GM23248 (cell line): ENCODE measurements at places on chromosomes 4 and X.

GRCh38 chrX:18624599-18624998 lies 47.3 kb downstream of the RS1 start:
- DNase-seq: no peak

DNA sequence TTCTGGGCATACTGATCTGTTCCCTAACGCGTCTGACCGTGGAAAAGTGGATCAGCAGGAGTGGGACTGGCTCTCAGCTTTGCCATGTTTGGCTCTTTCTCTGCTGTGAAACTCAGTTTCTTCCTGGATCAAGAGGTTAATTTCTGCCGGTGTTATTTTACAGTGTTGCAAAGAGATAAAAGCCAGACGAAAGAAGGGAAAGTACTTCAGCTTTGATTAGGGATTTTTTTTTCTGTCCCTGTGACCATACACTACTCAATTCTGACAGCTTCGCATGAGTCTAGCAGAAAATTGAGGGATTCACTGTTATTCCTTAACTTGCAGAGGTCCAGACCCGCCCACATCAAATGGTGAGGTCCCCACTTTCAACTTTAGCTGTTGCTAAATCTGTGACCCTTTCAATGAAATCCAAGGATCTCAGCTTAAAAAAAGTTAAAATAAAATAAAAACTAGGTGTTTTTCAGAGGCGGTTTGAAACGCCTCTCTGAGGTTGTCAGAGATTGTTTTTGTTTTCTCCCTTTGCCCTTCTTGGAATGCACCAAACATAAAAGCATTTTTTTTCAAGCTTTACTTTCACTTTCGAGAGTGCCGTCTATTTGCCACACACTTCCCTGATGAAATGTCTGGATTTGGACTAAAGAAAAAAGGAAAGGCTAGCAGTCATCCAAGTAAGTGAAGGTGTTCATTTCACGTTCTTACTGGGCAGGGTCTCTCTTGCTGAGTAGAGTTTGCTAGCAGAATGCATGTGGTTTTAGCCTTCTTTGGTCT lies at the start of gene TLR3:
TLR3 (plus strand) TSS at position 576 of the 768 bp plus-strand sequence. CDS start 7,464 bp downstream, outside the sequence.
- DNase-seq: peak; percentile 61

- DNase-seq: peak; percentile 32
These were observed 30.6 kb upstream of the IL9R start for GRCh38 chrX:155966876-155967275.

DNA sequence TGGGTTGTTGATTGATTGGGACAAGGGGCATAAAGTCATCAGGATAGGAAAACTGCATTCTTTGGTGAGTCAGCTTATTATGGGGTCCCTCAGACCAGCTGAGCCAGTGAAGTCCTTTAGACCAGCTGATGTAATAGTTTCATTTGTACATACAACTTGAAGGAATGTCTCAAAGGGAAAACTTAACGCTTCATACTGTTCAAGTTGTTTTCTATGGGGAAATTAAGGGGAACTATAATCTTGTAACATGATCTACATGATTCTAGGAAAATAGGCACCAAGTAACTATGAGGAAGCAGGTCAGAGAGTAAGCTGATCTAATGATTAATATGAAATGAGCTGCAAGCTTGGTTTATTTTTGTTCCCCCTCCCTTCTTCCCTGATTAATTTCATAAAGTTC lies 175.1 kb upstream of the GRID2 start:
- DNase-seq: no peak

DNA sequence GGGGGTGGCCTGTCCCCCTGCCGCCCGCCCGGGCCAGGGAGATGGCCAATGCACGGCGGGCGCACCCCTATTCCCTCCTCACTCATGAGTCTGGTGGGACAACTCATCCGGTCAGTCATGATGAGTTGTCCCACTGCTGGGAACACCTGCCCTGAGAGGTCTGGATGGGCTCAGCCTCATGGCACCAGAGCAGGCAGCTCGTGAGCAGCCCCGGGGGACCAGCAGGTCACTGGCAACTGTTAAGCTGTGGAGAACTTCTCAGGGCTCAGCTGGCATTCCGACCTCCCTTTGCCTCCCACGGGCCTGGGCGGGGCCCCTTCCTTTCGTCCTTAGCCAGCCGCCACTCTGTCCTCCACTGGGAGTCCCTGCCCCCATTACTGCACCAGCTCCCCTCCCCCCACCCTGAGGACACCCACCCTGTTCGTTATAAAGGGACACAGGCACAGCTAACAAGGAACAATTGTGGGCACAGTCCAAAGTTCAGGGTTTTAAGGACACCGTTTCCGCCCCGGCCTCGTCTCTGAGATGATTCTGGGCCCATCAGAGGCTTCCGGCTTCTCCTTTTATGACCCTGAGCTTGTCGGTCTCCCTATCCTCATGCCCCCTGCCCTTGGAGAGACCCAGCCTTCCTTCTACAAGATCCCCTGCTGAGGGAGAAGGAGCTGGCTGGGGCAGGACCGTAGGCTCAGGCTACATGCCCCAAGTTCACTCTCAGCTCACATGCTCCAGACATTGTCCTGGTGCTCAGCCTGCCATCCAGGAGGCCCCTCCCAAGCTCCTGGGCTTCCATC lies 14.6 kb upstream of the KIAA0232 start:
- DNase-seq: peak; percentile 18

DNA sequence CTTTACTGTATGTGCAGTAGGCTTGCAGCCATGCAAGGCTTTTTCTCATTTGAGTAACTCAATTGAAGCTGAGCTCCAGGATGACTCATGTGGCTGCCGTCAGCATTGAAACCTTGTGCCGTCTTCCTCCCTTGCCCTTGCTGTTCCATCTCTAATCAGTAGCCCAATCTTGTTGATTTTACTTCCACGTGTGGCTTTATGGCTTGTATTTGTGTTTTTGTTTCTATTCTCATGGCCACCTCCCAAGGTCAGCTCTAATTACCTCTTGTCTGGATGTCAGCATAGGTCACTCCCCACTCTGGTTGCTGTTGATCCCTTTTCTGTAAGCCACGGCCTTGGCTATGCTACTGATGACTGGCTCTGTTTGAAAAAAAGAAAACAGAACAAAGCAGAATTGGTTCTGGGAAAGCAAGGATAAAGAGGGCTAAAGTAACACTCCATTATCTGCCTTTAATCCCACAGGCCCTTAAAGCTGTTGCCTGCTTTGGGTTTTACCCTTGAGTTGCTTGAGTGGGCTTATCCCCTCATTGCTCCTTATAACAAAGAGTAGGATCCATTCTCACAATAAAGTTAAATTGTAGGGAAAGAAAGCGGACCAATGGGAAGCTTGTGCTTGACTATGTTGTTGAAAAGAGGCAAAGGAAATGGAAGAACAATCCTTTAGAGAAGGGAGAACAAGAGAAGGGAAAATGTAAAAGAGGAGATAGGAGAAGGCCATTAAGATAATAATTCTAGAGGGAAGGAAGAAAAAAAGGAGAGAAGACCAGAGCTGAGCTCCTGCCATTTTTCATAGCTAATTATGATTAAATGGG lies 173.9 kb upstream of the PGRMC2 start:
- DNase-seq: peak; percentile 93

DNA sequence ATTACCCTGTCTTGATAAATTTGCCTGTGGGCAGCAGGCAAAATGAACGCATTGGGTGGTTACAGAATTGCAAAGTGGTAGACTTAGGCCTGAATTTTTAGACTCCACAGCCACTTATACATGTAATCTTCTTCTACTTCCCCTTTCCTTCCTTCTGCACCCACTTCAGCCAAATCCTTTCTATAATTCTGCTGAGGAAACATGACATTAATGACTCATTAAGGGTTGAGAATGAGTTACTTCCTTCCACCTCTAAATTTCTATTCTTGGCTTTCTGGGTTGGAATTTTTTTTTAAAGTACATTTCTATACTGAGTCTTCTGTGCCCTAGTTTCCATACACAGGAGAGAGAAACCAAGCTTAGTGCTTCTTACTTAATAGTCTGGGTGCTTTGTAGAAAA lies 10.1 kb downstream of the PAPSS1 start:
- peak; percentile 35 for DNase-seq

GRCh38 chrX:136687457-136687856 lies 39.5 kb downstream of the CD40LG start:
- no peak for DNase-seq
